ENCODE measurements at places on chromosomes 12 and 14. TPM values are rescaled to one million over a fixed set of nuclear protein-coding genes. Genes with fewer than 3 reads are reported as not detected.

Gene TRHDE
- 57.1 TPM for total RNA-seq

Gene FAM234B
- total RNA-seq: 52.7 TPM

Gene HAL
- total RNA-seq: 2.2 TPM

Gene KIF5A
- total RNA-seq: 50.2 TPM

Gene SSTR1
- 14.8 TPM for total RNA-seq

Gene COX8C
- total RNA-seq: not detected

Gene LRTM2
- 4.5 TPM for total RNA-seq

Gene EMP1
- 6.6 TPM for total RNA-seq

Gene KRT73
- not detected for total RNA-seq

Gene GPX2
- total RNA-seq: not detected

Gene SLC2A14
- not detected for total RNA-seq

Gene KRT78
- total RNA-seq: 1.9 TPM

Gene BAZ1A
- total RNA-seq: 27.3 TPM

Gene INSM2
- 0.47 TPM for total RNA-seq

Gene KLRK1
- total RNA-seq: not detected

Gene DIO3
- total RNA-seq: not detected

Gene OR6C2
- not detected for total RNA-seq

Gene CAPS2
- 10.0 TPM for total RNA-seq

DNA sequence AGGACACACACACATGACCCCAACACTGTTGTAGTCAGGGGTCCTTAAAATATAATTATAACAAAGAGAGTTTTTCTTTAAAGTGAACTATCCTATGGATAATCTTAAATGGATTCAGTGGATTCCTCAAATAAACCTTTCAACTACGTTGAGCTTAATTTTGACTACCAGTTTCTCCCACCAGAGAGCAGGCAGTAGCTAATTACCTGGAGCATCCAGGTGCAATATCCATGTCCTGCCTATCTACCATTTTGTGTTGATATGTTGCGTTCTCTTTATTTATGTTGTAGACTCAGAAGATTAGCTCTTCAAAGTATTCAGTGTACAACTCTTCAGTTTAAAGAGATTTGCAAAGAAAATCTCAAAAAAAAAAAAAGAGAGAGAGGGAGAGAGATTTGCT, 127.2 kb upstream of the GZMB start:
- DNase-seq: no peak

DNA sequence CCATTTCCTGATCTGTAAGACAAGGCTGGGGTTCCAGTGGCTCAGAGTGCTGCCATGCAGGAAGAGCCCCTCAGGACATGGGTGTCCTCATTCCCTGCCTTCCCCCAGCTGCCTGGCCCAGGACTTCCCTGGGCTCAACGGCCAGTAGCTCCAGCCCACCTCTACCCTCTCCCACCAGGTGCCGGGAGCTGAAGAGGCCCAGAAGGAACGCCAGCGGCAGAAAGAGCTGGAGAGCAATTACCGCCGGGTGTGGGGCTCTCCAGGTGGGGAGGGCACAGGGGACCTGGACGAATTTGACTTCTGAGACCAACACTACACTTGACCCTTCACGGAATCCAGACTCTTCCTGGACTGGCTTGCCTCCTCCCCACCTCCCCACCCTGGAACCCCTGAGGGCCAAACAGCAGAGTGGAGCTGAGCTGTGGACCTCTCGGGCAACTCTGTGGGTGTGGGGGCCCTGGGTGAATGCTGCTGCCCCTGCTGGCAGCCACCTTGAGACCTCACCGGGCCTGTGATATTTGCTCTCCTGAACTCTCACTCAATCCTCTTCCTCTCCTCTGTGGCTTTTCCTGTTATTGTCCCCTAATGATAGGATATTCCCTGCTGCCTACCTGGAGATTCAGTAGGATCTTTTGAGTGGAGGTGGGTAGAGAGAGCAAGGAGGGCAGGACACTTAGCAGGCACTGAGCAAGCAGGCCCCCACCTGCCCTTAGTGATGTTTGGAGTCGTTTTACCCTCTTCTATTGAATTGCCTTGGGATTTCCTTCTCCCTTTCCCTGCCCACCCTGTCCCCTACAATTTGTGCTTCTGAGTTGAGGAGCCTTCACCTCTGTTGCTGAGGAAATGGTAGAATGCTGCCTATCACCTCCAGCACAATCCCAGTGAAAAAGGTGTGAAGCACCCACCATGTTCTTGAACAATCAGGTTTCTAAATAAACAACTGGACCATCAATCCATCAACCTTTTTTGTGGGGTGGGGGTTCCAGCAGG, 17.6 kb downstream of the AGAP2 start:
- no peak for DNase-seq

GRCh38 chr12:27814851-27815591, 35.0 kb upstream of the MANSC4 start:
- DNase-seq: no peak

GRCh38 chr14:100261621-100262020, 22.7 kb downstream of the YY1 start:
- DNase-seq: no peak

- no peak for DNase-seq
Measured at GRCh38 chr12:132118876-132119275, 25.2 kb downstream of the DDX51 start.

DNA sequence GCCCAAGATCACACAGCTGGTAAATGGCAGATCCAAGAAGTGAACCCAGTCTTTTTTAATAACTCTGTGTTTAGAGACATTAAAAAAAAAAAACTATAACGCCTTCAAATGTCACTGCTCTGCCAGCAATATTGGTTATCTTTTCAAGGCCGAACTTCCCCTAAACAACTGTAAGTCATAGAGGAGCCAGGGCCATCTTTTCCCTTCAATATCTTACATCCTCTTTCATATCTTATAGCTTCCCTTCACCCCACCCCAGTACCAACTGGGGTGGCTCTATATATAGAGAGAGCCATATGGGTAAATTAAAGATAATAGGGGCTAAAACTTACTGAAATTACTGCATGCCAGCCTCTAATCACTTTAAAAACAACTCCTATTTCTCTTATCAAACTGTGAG, 100.2 kb downstream of the STAB2 start:
- DNase-seq: no peak

DNA sequence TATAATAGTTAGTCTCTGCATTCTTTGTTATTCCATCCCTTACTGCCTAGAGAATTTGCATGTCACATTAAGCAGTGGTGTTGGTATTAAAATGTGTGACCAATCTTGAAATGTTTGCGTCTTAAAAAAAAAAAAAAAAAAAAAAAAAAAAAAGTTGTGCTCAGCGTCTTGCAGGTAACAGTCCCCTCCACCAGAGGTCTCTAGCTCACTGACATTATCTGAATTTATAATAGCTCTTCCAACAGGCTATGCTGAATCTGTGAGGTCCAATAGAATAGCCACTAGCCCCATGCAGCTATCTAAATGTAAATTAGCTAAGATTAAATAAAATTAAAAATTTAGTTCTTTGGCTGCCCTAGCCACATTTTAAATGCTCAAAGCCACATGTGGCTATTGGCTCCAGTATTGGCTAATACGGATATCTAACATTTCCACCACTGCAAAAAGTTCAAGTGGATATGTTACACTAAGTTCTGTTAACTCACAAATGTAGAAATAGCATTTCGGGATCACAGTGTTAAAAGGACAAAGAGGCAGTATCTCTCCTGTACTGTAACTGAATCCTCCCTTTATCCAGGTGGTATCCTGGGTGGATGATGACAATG, 28.7 kb downstream of the NKX2-8 start:
- no peak for DNase-seq

GRCh38 chr14:51284241-51284640, 44.2 kb downstream of the TMX1 start:
- DNase-seq: no peak

GRCh38 chr12:68428211-68428610, 96.0 kb upstream of the MDM1 start:
- no peak for DNase-seq

DNA sequence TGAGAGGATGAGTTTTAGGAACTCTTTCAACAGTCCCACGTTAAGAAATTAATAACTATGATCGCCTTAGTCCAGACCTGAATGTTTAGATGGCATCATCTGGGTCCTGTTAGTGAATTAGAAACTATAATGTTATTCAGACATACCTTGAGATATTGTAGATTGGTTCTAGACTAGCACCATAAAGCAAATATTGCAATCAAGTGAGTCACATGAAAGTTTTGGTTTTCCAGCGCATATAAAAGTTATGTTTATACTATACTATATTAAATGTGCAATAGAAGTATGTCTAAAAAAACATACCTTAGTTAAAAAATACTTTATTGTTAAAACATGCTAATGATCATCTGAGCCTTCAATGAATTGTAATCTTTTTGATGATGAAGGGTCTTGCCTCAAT, 106.6 kb upstream of the ATP2B1 start:
- no peak for DNase-seq

DNA sequence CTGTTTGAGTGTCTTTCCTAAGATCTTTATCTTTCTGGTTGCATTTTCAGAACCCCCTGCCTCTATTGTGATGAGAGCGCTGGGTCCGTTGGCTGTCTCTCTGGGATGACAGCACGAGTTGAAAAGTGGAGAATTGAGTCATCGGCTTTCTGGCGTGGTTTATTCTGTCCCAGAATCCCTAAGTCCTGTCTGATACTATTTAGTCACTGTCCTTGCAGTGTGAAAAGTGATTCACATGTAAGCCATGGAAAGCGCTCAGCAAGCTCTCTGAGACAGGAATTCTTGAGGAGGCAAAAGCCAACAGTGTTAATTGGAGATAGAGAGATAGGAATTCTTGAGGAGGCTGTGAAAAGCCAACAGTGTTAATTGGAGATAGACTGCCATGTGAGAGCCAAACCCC, 121.7 kb downstream of the CHST11 start:
- no peak for DNase-seq

- peak; percentile 43 for DNase-seq
Measured at GRCh38 chr12:57005980-57006808, at the start of gene ZBTB39. Gene ZBTB39, minus strand, starts transcription at chr12:57006546. Its CDS starts 1,629 bp downstream, at chr12:57004917.

- peak; percentile 67 for DNase-seq
Measured at GRCh38 chr12:108129017-108129812, at the start of gene WSCD2. Gene WSCD2, plus strand, starts transcription at chr12:108129288. Its CDS starts 66,545 bp downstream, at chr12:108195833.

GRCh38 chr14:100619396-100620254, 32.4 kb upstream of the BEGAIN start:
- no peak for DNase-seq

- DNase-seq: no peak
Measured at GRCh38 chr12:111869671-111870070, 27.6 kb downstream of the MAPKAPK5 start.

GRCh38 chr14:73726025-73726961, 12.1 kb upstream of the PNMA1 start:
- DNase-seq: no peak

DNA sequence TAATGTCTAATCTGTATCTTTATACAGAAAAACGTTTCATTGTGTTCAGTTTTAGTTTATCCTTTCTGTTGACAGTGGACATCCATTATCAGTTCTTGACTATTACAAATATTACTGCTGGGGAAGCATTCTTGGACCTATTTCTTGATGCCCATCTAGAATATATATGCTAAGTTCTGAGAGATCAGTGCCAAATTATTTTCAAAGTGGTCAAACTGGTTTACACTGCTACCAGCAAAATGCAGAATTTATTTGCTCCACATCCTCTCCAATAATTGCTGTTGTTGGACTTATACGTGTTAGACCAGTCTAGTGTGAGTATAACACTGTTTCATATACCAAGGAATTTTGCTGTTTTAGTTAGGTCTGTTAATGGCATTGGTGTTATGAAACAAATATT, 85.5 kb upstream of the TRAF3 start:
- DNase-seq: no peak
